G401 (cell line): ENCODE measurements at places on chromosomes 5 and 9. TPM values are rescaled to one million over a fixed set of nuclear protein-coding genes. Genes with fewer than 3 reads are reported as not detected.
A peak's percentile ranks its signal among the peaks of the same experiment; 100 is the strongest.

FOXD4L5 gene
- total RNA-seq: not detected in 2 replicates

DNA sequence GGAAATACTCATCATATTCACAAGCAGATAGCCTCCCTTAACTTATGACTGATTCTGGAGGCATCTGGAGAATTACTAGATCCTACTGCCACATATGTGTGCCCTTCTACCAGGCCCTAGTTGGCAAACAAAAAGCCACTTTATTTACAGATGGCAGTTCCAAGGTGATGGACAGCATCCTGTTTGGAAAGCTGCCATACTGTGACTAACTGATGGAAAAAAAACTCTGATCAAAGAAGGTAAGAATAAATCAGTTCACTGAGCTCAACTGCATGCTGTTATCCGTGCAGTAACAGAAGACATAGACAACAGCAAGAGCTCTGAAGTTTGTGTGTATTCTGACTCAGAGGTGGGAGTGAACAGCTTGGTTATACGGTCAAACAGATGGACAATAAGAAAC is 279.8 kb upstream of the POU5F2 start:
- peak; percentile 49 for DNase-seq

GRCh38 chr5:154683101-154683880 is 71.9 kb upstream of the LARP1 start:
- DNase-seq: no peak

- DNase-seq: no peak
These were observed 63.3 kb upstream of the FCN1 start for GRCh38 chr9:134980991-134981390.

DNA sequence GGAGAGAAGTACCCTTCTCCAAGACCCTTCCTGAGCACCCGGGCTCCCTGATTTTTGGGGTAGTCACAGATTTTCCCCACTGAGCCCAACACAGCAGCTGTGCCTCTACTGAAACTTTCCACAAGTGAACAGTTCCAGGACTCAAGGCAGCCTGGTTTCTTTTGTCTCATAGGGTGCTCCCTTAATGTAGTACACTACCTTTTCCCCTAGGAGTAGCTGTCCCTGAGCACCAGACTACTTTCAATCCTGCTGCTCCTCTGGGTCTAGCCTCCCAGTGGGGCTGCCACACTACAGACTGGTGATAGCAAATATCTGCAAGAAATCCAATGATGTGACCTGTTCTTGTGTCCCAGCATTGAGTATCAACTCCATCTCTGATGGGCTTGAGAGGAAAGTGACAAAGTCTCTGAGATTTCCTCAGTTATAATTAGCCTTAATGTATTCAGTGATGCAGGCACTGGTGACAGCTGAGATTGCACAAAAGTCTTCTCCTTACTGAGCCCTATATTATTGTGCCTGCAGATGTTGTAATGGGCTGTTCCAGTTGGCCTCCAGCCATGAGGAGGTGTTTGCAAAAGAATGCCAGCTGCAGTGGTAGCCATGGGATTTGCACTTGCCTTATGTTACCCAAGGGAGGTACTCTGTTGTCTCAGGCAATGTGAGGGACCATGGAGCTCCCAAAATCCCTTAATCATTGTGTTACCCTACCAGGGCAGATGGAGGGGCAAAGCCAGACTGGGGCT is 1802.5 kb downstream of the EFNA5 start:
- no peak for DNase-seq

DNA sequence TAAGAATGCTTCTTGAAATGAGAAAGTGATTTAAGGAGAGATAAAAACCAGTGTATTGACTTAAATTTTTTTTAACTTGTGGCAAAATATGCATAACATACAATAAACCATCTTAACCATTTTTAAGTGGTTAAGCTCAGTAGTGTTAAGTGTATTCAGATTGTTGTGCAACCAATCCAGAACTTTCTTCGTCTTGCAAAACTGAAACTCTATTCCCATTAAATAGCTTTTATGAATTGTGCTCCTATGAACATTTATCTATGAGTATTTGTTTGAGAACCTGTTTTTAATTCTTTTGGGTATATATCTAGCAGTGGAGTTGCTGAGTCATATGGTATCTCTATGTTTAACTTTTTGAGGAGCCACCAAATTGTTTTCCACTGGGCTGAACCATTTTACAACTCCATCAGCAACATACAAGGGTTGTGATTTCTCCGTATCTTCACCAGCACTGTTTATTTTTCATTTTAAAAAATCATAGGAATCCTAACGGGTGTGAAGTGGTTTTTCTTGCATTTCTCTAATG is 76.6 kb upstream of the ACTBL2 start:
- DNase-seq: no peak

MOB3B gene
- not detected in 2 replicates for total RNA-seq
